ENCODE measurements at places on chromosomes 1 and 21.
A peak's percentile ranks its signal among the peaks of the same experiment; 100 is the strongest.

DNA sequence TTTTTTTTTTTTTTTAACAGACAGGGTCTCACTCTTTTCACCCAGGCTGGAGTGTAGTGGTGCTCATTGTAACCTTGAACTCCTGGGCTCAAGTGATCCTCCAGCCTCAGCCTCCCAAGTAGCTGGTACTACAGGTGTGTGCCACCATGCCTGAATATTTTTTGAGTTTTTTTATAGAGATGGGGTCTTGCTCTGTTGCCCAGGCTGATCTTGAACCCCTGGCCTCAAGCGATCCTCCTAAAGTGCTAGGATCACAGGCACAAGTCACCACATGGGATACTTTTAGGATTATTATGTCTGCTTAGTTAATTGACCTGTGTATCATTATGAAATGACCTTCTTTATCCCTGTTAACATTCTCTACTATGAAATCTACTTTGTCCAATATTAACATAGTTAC lies 38.0 kb downstream of the RASSF5 start:
- DNase-seq, result no peak

GRCh38 chr1:20322825-20323612 lies 32.3 kb downstream of the VWA5B1 start:
- DNase-seq, result no peak

DNA sequence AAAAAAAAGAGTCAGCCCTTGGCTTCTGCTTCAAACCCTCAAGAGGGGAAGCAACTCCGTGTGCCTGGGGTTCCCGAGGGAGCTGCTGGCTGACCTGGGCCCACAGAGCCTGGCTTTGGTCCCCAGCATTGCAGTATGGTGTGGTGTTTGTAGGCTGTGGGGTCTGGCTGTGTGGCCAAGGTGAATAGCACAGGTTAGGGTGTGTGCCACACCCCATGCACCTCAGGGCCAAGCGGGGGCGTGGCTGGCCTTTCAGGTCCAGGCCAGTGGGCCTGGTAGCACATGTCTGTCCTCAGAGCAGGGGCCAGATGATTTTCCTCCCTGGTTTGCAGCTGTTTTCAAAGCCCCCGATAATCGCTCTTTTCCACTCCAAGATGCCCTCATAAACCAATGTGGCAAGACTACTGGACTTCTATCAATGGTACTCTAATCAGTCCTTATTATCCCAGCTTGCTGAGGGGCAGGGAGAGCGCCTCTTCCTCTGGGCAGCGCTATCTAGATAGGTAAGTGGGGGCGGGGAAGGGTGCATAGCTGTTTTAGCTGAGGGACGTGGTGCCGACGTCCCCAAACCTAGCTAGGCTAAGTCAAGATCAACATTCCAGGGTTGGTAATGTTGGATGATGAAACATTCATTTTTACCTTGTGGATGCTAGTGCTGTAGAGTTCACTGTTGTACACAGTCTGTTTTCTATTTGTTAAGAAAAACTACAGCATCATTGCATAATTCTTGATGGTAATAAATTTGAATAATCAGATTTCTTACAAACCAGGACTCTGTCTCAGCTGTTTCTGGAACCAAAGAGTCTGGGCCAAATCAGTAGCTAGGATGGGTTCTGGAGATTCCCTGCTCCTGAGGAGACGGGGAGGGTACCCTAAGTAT lies 26.8 kb upstream of the KDM4A start:
- no peak for DNase-seq

- no peak for DNase-seq
Measured at GRCh38 chr1:3948344-3948743, 48.3 kb upstream of the C1orf174 start.

GRCh38 chr21:44838039-44838895 lies 20.4 kb upstream of the SUMO3 start:
- no peak for DNase-seq

- no peak for DNase-seq
Measured at GRCh38 chr1:20458717-20459116, 27.3 kb downstream of the CAMK2N1 start.

- DNase-seq, result no peak
Measured at GRCh38 chr1:84133479-84133878, 10.6 kb upstream of the PRKACB start.

DNA sequence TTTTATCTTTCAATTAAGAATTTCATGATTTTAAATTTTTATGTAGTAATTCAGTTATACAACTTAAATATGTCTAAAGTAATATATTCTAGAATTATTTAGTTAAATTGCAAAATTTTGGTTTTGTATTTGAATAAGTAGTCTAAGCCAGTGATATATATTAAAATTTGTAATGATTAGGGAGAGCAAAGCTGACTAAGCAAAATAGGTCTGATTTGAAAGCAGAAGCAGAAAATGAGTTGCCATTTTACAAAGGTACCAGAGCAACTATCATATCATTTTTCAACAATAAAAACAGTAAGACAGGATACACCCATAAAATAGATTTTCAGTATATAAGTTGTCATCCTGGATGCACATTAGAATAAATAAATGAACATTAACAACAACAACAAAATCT lies 177.9 kb downstream of the COP1 start:
- DNase-seq, result no peak

GRCh38 chr1:62725255-62725654 lies 37.1 kb upstream of the DOCK7 start:
- no peak for DNase-seq

- peak; percentile 13 for DNase-seq
Measured at GRCh38 chr1:186985889-186986491, 157.2 kb downstream of the PLA2G4A start.

- no peak for DNase-seq
Measured at GRCh38 chr1:244393604-244394176, 58.0 kb downstream of the ADSS2 start.

GRCh38 chr1:52552236-52552504 lies 722 bp downstream of the TUT4 start:
- DNase-seq, result peak; percentile 70

GRCh38 chr1:93619507-93620171 lies 62.0 kb downstream of the BCAR3 start:
- DNase-seq, result no peak

DNA sequence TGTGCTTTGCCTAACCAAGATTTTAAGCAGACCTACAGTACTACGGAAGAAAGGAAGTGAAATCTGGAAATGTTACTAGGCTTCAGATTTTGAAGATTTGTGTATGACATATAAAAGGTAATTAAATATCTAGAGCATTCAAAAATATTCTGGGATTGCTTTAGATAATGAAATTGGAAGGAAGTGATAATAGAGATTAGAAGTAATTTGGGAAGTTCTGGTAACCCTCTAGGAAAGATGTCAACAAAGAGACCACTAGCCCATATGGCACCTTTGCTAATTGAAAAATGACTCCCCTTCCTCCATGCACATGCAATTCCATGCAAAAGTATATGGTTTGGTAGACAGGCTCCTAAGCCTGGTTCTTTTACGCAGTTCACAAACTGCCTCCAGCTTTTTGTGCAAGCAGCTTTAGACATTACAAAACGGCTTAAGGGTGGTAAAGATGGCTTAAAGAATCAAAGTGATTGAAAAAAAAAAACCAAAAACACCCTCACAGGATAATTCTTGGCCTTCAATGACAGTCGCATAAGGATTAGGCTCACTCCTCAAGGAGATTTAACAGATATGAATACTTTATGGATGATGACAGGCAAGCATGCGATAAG lies 81.8 kb downstream of the LRRC7 start:
- no peak for DNase-seq

DNA sequence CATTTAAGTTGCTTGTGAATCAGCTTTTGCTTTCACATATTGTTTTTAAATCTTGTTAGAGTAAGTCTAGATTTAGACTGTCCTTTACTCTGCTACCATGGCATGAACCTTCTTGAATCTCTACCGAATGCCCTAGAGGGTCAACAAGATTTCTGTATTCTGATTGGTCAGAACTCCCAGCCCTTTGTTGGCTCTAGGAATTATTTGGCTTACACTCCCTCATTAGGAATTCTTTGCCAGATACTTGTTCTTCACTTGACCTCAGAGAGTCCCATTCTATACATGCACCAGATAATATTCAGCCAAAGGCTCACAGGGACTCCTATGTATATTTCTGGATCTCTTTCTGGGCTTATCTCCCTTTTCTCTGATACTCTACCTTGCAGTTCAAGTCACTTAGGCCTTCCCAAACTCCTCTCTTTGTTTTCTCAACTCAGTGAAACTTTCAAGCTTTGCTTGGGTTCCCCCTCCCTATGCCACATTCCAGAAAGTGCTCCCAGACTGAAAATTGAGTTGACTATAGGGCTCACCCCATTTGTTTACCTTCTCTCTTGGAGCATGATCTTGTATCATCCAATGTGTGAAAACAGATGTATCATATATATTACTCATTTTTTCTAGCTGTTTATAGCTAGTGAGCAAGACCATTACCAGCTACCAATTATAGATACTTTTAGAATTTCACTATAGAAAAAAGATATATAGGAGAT lies 405.0 kb downstream of the PLPP3 start:
- DNase-seq, result no peak

GRCh38 chr1:202692959-202693555 lies 17.2 kb downstream of the SYT2 start:
- peak; percentile 39 for DNase-seq

- peak; percentile 59 for DNase-seq
Measured at GRCh38 chr1:229514578-229515275, 6.6 kb upstream of the NUP133 start.

- DNase-seq, result no peak
Measured at GRCh38 chr1:40930174-40930964, 49.1 kb upstream of the CTPS1 start.

DNA sequence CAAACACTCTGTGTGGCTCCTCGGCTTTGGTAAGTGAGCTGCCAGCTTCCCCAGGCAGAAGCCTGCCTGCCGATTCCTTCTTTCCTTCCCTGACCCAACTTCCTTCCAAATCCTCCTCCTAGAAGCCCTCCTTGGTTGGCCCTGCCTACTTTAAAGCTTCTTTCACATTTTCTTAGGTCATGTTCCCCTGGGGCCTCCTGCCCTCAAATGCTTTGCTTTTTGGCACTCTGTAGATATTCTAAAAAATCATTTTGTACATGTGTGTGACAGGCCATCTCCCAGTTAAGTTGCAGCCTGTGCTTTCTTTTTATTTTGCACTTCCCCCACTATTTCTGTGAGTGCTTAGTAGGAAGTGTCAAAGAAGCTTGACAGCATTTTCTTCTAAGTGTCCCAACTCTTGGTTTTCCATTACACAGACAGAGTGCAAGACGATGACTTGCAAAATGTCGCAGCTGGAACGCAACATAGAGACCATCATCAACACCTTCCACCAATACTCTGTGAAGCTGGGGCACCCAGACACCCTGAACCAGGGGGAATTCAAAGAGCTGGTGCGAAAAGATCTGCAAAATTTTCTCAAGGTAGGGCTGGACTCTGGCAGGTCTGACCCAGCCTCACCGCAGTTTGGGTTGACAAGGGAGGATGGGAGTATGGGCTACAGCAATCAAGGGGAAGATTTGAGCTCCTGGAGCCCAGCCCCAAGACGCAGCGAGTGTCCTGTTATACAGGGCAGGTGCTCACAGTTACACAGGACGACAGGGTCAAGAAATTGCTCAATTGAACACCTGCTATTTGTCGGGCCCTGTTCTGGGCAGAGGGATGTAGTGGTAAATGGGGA lies at the start of gene S100A9:
S100A9 (plus strand) TSS at position 2 of the 838 bp plus-strand sequence; CDS start at position 432, 430 bp downstream.
- no peak for DNase-seq

GRCh38 chr1:10121688-10122087 lies 88.7 kb upstream of the KIF1B start:
- no peak for DNase-seq

- no peak for DNase-seq
Measured at GRCh38 chr1:204921855-204922516, 51.3 kb downstream of the NFASC start.

GRCh38 chr1:17523321-17524041 lies 16.0 kb upstream of the ARHGEF10L start:
- DNase-seq, result no peak

DNA sequence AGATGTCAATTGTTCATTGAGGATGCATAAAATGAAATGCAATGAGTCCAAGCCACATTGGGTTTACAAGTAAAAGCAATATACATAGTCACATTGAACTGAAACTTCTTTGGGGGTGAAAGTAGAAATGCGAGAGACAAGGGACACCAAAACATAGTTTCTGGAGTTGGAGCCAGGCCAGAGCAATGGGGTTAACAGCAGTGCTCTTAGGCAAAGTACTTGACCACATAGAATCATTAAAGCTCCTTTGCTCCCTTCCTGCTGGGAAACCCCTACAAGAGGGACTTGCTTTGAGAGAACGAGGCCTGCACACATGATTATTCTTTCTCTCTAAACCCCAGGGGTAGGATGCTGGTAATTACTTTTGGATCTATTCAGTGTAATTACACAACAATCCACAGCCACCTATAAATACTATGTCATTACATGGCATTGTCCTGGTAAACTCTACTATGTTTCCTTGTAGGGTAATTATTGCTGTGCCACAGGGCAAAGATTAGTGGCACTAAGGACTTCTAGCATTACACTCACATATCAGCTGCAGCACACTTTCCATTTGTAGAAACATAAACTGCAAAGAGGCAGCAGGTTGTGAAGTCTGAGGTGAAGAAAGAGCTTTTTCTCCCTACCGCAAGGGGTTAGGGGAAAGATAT lies 421.6 kb upstream of the PBX1 start:
- no peak for DNase-seq

DNA sequence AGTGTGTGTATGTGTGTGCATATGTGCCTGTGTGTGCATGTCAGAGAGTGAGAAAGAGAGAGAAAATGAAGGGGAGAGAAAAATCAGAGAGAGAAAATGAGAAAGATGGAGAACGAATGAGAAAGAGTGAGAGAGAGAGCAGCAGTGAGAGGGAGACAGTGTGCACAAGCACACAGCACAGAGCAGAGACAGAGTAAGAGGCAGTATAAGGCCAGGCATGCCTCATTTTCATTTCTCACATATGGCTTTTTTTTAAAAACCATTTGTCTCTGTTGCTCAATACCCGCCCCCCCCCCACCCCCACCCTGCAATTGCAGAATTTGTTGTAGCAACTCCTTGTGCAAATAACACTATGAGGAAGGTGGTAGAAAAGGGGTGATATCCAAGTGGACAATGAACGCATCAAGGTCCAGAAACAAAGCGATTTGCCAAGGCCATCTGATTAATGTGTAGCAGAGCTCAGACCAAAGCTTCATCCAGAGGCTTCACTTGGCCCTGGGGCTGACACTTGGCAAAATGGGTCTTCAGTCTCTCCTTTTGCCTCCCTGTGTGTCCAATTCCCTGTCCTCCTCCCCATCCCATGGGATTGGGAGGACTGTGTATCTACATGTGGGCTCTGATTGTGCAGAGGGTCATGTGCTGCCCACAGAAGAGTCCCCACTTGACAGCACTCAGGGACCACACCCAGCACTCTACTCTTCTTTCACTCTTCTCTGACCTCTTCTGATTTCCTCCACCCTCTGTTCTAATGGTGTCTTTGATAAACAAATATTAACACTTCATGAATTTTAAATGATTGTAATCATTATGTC lies 38.9 kb upstream of the HSD3B1 start:
- DNase-seq, result no peak
